ENCODE measurements at places on chromosomes 3 and 15.
A peak's percentile ranks its signal among the peaks of the same experiment; 100 is the strongest.

DNA sequence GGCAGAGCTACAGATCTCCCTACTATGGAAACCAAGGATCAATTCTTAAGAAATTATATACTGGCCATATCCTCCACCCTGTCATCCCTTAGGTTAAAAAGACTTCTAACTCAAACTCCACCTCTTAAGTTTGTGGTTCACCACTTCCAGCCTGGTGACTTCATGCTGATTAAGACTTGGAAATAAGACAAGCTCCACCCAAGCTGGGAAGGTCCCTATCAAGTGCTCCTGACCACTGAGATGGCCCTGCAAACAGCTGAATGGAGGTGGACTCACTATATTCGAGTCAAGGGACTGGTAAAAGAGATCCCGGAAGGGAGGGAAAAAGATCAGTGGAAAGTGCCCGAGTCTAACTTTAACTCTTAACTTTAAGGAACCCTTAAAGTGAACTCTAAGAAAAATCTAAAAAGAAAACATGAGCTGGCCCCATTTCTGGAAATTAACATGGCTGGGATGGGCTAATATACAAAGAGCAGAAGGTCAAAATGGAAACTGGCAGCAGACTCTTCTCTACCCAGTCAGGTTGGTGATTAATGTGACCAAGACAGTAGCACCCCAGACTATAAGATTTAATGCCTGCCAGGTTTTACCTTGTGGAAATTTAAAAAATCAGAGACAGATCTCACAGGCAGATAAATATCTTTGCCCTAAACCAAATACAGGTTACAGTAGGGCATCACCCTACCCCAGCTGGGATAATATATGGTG, 43.9 kb downstream of the PPCDC start:
- peak; percentile 82 for DNase-seq

DNA sequence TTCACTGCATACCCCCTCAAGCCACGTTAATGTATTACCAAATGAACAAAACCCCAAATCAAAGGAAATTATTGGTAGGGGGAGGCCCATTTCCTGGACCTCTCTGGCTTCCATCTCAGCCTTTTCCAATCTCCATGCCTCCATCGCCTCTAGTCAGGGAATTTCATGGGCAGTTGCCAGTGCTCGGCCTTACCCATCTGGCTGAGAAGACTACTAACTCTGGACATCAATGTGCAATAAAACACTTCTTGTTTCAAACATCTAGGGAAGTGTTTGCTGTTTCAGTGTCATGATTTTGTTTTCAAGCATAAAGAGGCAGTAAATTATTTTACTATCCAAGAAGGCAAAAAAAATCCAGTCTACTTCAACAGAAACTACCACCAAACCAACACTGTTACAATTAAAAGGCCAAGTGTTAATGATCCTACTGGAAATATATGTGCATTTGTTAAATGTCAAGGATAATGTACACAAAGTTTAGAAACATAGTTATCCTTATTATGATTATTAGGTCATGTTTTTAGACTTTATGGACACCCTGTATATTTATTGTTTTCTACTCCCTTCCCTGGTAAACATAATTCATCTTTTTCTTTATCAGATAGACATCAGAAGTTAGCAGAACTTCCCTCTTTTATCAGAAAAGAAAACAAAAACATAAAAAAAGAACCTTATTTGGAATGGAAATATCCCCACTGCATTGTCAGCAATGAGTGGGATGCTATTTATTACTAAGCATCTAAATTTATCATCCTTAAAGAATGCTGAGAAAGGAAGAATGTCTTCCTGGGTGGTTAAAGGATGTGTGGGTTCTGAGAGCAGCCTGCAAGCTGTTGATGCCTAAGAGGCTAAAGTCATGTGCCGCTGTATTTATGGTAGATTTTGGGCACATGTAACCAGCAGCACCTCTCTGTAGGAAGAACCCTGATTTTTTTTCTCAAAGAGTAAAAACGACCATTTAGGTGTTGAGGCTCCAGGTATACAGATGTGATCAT, 15.2 kb downstream of the LDHAL6B start:
- DNase-seq, result peak; percentile 70

GRCh38 chr3:53805463-53806159, 40.6 kb downstream of the CHDH start:
- no peak for DNase-seq

GRCh38 chr15:81955382-81956062, 90.3 kb downstream of the MEX3B start:
- no peak for DNase-seq

DNA sequence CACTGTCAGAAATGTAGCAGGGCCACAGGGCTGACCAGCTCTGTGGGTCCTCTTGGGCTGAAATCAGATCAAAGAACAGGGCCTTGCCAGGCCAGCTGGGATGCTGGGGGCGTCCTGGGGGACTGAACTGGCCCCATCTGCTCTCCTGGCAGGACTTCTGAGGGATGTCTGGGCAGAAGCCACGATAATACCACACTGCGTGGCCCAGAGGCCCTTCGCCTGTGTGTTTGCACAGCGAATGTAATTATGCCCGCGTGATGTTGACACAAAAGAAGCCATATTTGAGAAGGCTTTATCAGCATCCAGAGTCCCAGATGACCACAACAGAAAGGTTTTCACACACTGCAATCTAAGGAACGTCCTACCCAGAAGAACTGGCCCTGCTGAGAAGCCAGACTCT, 174.0 kb downstream of the RAB11A start:
- no peak for DNase-seq

DNA sequence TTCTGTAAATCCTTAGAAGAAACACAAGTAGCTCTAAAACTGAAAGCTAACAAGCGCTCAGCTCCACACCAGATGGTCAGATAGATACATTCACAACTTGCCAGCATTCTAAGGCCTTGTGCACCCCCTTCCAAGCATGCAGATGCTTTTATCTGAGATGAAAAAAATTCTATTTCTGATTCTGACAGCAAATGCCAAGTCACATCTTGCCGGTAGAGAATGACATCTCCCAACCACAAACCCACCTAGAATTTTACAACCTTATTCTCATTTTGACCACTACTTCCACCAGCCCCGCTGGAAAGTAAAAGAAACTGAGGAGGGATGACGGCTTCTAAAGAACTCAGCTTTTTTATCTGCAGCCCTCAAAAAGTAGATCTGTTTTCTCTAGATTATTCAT, 57.7 kb downstream of the SUMF1 start:
- no peak for DNase-seq

GRCh38 chr3:4846543-4846942, 132.7 kb upstream of the BHLHE40 start:
- no peak for DNase-seq

DNA sequence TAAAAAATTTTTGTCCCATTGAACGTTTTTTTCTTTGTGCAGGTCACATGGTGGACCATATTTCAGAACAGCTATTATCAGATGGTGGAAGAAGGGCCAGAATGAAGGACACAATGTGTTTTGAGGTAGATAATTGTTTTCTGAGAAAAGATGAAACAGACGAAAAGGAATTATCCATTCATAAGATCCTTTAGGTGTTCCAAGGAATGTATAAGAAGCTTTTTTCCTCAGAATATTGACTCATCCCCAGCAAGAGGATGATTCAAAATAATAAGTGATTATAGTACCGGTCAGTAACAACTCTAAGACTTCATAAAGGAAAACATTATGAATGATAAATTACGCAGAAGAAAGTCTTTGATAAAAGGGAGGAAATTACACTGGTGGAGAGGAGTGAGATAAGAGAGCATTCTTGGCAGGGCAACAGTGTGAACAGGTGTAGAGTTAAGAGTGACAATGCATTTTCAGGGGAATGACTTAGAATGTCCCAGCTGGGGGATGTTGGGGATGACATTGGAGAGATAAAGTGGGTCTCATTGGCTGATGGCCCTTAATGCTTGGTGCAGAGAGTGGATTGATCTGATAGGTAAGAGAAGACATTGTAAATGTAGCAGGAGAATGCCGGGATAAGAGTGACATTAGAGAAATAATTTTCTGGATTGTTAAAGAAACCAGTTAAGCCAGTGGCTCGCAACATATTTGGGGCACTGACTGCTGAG, 27.0 kb upstream of the AQP9 start:
- no peak for DNase-seq

GRCh38 chr3:160676547-160677303, at the start of gene ARL14:
Gene ARL14, plus strand, starts transcription at chr3:160677160. Its CDS starts 187 bp downstream, at chr3:160677347.
- DNase-seq, result no peak

GRCh38 chr15:50355619-50355905, 564 bp upstream of the GABPB1 start:
- no peak for DNase-seq

DNA sequence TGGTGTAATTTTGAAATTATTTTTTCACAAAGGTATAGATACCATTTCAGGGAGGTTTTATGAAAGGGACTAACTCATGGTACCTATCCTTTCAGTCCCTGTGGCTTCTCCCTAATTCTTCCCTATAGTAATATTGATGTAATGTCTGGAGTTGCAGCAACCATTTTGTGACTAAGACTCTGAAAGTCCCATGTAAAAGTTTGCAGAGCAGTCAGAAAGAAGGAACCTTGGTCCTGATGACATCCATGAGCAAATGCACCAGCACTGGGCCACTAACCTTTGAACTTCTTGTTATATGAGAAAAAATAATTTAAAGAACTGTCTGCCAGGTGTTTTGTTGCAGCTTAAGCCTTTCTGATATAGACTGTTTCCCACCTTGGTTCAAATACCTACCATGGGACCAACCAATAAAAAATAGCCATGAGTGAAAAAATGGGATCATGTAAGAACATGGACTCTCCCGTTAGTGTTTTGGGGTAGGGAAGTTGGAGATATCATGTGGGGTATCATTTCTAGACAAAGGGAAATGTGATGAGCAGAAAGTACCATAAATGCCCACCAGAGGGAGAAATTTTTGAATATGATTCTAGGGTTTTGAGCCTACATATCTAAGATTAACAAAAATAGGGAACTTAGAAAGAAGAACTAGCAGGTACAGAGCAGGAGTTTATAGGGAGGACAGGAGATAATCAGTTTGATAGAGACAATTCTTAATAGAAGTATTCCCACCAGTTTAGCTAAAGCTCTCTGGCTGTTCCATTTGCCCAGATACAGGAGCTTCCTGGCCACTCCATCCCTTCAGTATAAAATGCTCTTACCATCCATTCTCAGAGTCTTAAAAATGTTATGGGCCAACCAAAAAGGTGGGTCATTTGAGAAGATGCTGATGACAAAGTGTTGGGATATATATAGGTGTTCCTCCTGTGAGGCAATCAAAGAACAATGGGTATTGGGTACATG, 3.4 kb upstream of the CPOX start:
- peak; percentile 73 for DNase-seq

- no peak for DNase-seq
Observed at GRCh38 chr15:57820119-57820518, 113.6 kb downstream of the POLR2M start.

All from RPMI8226 (cell line).